ENCODE measurements at places on chromosomes 11 and 22. TPM values are rescaled to one million over a fixed set of nuclear protein-coding genes. Genes with fewer than 3 reads are reported as not detected.

GRCh38 chr11:5596607-5597201 lies at the start of gene TRIM6:
Gene TRIM6, plus strand, starts transcription at chr11:5596637. Its CDS starts 261 bp downstream, at chr11:5596898.
- no peak for DNase-seq

DNA sequence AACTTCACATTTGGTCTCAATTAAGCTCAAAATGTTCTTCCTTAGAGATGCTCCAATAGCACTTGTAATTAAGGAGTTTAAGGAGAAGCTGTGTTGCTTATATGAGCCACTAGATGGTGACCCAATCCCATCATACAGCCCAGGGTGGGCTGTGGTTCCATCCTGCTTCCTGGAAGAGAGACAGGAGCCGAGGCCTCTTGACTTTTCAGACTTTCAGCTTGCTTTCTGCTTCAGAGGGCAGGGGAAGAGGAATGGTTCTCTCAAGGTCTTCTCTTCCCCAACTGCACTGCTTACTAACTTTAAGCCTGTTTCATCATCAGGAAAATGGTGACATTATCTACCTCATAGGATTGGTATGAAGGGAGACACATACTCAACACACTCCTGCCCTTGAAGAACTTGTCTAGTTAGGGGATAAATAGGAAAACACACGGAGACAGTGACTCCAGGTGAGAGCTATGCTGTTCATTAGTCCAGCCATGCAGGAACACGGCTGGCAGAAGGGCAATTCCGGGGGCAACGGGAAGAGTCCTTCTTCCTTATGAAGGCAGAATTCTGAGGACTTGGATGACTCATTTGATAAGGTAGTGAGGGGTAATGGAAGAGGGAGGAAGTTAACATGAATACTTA lies 20.1 kb downstream of the TMEM218 start:
- DNase-seq = no peak

FOLH1 gene
- 0.90 TPM for total RNA-seq

RFPL1 gene
- not detected for total RNA-seq

DNA sequence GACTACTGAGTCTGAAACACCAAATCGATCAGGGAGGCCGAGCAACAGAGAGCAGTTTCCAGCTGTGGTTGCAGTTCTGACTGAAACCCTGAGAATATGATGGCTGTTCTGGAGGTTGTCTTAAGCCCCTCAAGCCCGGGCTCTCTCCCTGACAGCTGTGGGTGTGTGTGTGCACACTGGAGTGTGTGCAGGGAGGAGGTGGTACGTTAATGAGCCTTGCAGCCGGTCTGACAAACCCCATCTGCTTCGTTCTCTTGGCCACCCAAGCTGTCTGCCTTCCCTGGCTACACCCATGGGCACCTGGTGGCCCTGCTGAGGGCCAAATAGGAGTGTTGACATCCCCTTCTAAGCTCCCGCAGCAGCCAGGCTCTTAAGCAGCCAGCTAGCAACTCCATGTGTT lies 189.8 kb downstream of the KIRREL3 start:
- no peak for DNase-seq

DNA sequence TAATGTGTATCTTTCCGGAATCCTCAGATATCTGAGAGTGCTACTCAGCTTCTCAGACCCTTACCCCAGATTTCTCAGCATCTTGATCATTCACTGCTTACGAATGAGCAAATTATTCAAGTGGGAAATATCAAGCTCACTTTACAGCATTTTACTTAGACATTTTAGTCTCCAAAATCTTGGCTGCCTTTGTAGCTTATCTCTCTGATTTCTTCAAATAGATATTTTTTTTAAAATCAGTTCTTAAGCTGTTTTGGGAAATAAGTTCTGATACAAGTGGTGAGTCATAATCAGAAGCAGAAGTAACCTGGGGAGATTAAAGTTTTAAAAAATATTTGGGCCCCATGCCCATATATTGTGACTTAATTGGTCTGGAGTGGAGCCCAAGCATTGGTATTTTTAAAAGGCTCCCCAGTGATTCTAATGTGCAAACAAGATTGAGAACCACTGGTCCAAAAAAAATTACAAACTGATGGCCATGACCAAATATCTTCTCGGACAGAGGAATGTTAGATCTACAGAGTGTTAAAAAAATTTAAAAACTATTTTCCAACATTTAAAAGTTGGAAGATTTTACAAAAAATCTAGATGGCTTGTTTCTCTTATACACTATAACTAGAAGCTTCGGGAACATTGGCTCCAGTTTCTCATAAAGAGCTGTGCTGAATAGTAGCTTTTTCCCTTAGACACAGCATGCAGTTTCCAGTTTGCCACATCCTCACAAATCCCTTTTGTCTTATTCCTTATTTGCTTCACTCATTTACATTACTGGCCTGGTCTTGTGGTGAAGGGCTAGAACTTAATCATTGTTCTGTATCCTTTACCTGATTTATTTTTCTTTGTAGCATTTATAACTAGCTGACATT lies 87.8 kb upstream of the BMAL1 start:
- DNase-seq = no peak

- peak; percentile 53 for DNase-seq
Observed at GRCh38 chr11:71269603-71270511, 17.5 kb upstream of the SHANK2 start.

DNA sequence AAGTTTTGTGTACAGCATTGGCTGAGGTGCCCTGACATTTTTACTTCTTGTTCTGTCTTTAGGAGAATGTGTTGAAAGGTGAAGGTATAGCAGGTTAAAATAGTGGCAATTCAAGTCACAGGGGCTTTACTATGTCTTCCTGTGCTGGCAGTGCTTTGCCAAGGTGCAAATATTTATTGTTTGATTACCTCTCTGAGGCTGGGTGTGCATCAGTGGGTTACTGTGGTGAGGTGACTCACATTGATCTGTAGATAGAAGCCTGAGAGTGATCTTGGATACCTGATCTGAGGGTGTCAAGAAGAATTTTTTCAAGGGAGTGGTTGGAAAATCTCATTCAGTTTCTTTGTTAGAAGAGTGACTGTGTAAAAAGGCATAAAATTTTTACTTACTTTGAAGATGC lies 90.0 kb downstream of the ARHGAP42 start:
- DNase-seq = no peak

- DNase-seq = no peak
Observed at GRCh38 chr11:85831050-85831449, 20.1 kb upstream of the SYTL2 start.

DNA sequence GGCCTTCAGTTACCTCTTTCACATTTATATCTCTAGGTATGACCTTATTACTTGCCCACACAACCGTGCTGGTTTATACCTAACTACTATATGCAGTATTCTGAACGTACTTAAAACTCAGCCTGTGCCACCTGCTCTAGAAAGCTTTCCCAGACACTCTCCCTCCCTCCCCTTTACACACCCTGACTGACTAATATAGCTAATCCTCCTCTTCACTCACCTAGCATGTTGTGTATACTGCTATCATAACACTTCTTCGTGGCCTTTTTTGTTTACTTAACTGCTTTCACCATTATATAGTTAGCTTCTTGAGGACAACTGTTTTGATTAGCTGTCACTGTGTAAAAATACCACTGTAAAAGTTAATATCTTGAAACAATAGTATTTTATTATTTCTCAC lies 23.5 kb downstream of the RNF214 start:
- DNase-seq = no peak

GRCh38 chr22:36850056-36850455 lies 10.8 kb upstream of the NCF4 start:
- no peak for DNase-seq

DNA sequence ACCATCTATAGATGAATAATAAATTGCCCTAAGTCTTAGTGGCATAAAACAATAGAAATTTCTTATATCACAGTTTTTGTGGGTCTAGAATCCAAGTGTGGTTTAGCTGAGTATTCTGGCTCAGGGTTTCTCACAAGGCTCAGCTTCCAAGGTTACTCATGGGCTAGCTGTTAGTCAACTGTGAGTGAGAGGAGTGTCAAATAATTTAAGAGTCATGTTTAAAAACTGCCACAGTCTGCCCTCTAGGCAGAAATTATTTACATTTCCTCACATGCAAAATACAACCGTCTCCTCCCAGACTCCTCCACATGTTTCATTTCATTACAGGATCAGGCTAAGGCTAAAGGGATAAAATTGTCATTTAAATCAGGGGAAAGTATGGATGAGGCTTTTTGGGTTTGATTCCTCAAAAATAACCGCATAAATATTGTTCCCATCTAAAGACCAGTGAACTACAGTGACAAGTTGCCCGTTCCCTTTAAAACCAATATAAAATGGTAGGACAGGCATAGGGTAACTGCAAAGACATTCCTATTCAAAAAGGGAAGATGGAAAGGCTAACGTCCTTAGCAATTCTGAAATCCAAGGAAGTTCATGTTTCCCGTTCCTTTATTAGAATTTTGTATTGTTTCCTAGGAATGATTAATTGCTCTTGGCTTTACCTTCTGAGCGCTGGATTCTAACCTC lies 324.3 kb downstream of the DYNC2H1 start:
- DNase-seq = no peak

OR4S1 gene
- total RNA-seq = not detected

DNA sequence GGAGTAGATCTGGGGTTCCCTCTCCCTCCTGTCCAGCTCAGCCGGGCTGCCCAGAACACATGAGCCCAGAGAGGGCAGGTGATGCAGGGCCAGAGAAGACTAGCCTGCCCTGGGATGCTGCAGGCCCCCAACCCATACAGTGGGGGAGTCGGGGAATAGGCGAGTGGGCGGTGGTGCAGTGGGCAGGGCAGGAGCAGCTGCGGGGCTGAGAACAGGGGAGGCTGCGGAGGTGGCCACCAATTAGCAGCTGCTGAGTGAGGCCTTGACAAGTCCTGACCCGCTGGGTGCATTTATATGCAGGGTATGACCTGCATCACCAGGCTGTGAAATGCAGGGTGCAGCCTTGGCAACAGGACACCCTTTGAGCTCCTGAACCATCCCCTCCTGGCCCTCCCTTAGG lies 43.1 kb downstream of the NFAM1 start:
- no peak for DNase-seq

CDKN1C gene
- total RNA-seq = 252 TPM

DNA sequence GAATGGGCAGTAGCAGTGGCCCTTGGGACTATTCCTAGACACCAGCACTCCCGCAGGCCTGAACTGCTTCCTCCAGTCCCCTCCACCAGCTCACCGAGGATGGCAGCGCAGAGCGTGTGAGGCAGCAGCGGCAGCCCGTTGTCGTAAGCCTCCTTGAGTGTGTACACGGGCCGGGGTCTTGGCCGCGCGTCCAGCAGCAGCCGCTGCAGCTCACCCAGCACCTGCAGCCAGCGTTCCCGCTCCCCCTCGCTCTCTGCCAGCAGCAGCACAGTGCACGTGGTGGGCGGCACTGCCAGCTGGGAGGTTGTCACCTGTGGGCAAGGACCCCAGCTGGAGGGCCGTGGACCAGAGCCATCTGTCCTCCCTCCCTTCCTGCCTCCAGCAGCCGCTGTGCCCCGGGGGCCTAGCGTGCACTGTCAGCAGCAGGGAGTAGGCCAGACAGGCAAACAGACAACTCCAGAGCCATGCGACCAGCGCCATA lies 13.0 kb downstream of the CDC42BPG start:
- DNase-seq = no peak

GPR137 gene
- 19.9 TPM for total RNA-seq

KRTAP5-9 gene
- total RNA-seq = not detected

GRCh38 chr22:27274770-27275449 lies 526.6 kb downstream of the MN1 start:
- DNase-seq = no peak

- DNase-seq = no peak
Observed at GRCh38 chr11:34344768-34345539, 12.9 kb downstream of the ABTB2 start.

- DNase-seq = no peak
Observed at GRCh38 chr22:41845380-41846267, 12.7 kb downstream of the SREBF2 start.

PRR33 gene
- total RNA-seq = not detected

- DNase-seq = no peak
Observed at GRCh38 chr11:44351898-44352498, 42.1 kb upstream of the ALX4 start.

TMEM45B gene
- total RNA-seq = 0.87 TPM

DNA sequence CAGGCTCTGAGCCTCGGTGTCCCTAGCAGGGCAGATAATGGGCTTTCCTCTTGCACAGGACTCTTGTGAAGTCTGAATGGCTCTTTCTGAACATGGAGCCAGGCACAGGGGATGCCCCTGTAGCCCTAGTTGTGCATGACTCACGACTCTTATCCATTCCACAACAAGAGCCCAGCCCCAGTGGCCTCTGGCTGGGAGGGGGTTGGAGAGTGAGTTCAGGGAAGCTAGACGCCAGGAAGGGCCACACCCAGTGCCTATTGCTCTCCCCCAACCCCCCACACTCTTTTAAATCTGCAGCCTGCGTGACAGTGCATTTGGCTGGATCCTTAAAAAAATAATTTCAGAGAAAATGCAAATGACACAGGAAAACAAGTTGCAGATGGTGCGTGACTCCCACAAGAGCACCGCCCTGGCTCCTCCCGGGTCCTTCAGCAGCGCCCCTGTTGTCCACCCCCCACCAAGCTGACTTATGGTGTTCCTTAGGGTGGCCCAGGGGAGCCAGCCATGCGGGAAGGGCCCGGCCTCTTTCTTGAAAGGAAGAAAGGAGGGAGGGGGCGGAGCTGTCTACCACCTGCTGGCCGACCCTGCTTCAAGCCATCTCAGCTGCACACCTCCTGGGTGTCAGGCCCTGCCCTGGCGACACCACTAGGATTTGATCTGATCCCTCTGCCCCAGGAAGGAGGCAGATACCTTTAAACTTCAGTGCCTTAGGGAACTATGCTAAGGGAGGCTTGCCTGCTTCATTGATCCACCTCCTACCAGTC lies 74.7 kb downstream of the MN1 start:
- DNase-seq = no peak

P2RY2 gene
- total RNA-seq = 1.4 TPM

- no peak for DNase-seq
Observed at GRCh38 chr22:46484861-46485595, 52.4 kb downstream of the CELSR1 start.

DNA sequence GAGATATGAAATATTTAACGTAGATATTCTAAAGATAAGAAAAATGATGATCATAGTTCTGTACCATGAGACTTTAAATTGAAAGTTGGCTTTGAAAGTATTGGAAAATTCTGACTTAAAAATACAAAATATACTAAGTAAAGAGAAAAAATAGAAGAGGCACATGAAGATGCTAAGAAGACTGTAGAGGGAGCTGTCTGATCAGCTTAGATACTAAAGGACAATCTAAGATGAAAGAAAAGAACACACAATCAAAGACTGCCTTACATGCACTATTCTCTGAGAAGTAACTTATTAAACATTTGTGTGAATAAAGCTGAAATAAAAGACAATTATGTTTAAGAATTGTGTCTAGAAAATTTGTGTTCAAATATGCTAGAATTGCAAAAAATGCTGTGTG lies 55.1 kb downstream of the RBMXL2 start:
- no peak for DNase-seq

HTR3B gene
- not detected for total RNA-seq

DNA sequence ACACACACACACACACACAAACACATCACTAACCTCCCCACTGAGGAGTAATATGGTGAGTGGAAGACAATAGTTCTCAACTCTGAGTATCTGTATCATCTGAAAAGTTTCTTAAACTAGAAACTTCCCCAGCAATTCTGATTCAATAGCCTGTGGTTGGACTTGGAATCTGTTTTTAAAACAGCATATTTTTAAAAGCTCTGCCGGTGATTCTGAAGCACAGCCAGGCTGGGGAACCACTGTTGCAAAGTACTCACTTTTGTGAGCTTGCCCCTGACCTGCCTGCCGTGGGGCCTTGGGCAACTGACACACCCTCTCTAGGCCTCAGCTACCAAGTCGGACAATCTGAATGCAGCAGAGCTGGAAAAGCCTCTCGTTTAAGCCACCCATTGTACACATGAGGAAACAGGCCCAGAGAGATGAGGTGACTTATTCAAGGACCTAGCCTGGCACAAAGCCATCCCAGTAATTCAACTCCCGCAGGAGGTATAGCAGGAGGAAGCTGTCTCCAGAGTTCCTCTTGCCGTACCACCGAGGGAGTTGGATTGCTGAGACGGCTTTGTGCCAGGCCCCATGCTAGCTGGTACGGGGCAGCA lies 8.9 kb downstream of the SLC15A3 start:
- no peak for DNase-seq
